ENCODE measurements at places on chromosomes 1 and 21.

GRCh38 chr1:31790641-31791091 is 25.2 kb downstream of the SPOCD1 start:
- no peak for DNase-seq

- DNase-seq = no peak
These were observed 95.7 kb downstream of the RHOU start for GRCh38 chr1:228830954-228831481.

DNA sequence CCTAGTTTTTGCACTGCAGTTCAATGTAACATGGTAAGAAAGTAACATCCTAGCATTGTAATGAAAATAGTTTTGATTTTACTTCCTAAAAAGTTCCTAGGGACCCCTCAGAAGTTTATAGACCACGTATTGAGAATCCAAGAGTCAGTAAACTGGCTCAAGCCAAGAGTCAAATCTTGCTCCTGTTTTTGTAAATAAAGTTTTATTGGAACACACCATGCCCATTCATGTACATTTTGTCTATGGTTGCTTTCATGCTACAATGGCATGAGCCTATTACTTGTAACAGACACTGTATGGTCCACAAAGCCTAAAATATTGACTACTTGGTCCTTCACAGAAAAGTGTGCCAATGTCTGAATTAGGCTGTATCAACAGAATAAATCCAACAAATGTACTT is 301.0 kb downstream of the LMO4 start:
- no peak for DNase-seq

DNA sequence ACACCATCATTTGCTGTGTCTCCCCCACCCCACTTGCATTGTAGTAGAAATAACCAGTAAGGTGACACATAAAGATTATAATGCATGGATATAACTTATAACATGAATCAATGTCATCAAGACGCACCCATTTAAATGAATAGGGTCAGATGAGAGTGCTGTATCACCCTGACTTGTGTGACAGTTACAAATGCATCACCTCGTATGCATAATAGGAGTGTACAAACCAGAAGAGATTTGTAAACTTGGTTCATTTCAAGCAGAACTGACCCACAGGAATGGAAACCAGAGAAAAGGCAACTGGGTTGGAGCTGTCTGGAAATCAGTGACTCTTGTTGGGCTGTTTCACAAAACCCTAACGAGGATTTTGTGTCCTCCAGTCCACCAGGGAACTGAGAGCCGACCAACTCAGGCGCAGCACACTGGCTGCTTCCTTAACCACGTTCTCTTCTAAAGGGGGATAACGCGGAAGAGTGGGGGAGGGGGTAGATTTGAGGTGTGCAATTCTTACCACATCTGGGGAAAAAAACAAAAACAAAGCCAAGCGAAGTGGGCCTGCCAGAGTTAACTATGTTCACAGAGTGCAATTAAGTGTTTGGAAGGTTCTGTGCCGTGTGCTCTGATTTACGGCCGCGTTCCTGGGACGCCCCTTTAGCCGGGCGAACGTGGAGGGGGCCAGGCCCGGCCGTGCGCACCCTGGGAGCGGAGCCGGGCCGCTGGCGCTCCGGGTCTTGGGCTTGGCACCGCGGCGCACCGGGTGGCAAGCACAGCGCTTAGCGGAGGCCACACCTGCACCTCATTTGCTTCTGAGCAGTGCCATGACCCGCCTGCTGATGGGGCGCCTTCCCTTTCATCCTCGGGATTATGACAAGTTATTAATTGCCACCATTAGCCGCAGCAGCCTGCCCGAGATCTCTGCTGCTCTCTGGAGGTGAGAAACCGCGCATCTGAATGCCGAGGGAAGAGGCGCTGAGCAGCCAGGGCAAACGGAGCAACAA is 248.8 kb upstream of the FOXD3 start:
- no peak for DNase-seq

GRCh38 chr1:219271818-219272535 is 98.3 kb downstream of the LYPLAL1 start:
- DNase-seq = no peak

DNA sequence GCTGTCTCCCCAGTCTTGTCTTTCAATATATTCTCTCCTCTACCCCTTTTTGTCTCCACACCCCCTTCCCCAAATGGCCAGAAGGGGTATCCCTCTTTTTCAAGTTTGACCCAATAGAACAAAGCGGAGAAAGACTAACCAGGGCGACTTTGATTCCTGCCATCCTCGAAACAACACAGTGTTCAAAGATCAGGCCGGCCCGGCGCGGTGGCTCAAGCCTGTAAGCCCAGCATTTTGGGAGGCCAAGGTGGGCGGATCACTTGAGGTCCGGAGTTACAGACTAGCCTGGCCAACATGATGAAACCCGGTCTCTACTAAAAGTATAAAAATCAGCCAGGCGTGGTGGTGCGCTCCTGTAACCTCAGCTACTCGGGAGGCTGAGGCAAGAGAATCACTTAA is 77.0 kb upstream of the IFNAR2 start:
- DNase-seq = no peak

GRCh38 chr1:207336559-207337467 is 15.3 kb downstream of the CD55 start:
- DNase-seq = no peak

- DNase-seq = no peak
These were observed 47.4 kb downstream of the CAMTA1 start for GRCh38 chr1:6832531-6833188.

DNA sequence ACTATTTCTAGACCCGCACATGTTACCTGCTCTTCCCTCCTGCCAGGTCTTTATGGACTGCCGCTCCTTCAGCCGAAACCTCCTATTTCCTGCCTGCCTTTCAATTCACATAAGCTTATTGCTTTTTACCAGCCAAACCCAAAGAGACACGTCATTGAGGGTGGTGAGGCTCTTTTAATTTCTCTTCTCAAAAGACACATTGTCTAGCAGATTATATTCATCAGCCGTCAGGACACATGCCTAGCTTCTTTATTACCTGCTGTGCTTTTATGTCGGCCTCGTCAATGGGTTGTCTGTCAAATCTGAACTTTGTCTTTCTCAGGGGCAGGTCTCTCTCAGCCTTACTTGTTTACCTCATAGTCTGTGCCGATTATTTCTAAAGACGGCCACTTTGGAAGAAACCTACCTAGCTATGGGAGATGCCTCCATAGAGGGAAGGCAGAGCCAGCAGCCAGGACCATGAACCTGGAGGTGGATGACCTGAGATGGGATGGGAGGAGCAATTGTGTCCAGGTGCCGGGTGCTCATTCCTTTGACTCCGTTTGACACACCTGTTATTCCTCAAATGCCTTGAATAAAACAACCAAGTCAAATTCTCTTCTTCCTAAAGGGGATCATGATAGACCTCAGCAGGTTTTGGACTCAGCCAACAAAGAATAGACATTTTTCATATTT is 42.0 kb downstream of the ZBTB18 start:
- no peak for DNase-seq

DNA sequence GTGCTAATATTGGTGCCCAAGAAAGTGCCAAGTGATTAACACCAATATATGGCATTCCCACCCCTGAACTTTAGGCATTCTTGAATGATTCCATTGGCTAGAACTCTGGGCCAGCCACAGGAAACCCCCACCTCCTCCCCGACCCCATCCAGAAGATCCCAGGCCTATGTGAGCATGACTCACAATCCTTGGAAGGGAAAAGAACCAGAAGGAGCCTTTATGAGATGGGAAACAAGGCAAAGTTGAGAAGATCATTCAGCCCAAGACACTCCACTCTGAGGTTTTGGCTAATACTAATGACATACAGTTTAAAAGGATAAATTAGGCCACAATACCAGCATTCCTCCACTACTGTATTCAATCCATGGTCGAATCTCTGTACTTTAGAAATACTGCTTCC is 21.8 kb downstream of the ELK4 start:
- no peak for DNase-seq

DNA sequence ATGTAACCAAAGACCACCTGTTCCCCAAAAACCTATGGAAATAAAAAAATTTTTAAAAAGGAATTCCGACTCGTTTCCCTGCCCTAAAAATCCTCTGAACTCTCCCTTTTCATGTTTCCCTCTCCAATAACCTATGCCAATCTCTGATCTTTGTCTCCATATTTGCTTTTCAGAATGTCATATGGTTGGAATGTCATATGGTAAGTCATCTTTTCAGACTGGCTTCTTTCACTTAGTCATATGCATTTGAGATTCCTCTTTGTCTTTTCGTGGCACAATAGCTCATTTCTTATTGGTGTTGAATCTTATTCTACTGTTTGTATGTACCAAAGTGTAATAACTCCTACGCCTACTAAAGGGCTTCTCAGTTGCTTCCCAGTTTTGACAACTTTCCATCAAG is 117.5 kb downstream of the BACH1 start:
- DNase-seq = no peak

DNA sequence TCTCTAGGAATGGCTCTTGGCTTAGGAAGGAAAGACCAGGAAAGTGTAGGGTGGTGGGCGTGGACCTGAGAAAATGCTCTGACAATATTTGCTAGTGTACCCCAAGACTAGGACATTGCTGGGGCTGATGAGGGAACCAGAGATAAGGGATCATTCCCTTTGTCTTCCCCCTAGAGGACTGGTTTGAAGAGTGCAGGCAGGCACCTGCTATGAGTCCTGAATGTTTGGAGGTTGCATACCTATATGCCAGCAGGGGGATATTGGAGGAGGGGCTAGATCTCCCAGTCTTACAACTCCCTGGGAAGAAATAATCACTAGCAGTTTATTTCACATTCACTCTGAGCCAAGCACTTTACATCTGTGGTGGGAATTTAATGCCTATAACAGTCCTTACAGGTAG is 6.0 kb upstream of the BCL10 start:
- no peak for DNase-seq

DNA sequence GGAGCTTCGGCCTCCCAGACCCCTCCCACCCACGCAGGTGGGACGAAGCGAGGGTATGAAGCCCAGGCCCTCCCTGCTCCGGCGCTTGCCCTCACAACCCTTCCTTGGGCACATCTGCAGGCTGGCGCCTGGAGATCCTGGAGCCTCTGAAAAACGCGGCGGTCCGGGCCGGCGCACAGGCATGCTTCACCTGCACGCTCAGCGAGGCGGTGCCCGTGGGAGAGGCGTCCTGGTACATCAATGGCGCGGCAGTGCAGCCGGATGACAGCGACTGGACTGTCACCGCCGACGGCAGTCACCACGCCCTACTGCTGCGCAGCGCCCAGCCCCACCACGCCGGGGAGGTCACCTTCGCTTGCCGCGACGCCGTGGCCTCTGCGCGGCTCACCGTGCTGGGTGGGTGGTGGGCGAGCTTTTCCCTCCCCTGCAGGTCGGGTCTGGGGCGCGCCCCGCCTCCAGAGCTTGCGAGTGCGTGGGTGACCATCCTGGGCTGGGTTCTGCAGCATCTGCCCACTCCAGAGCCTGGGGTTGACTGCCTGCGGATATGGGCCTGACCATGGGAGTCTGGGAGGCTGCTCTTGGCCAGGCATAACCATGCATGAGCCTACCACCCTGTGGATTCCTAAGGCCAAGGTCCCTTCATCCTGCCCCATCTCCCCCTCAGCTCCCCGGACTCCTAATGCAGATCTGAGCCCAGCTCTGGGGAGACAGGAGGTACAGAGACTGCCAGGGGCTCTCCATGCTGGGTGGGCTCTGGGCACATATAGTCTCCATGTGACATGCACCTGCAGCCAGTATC is 89.8 kb downstream of the TRIM11 start:
- DNase-seq = no peak

GRCh38 chr1:51926171-51926812 is 47.8 kb upstream of the NRDC start:
- no peak for DNase-seq

DNA sequence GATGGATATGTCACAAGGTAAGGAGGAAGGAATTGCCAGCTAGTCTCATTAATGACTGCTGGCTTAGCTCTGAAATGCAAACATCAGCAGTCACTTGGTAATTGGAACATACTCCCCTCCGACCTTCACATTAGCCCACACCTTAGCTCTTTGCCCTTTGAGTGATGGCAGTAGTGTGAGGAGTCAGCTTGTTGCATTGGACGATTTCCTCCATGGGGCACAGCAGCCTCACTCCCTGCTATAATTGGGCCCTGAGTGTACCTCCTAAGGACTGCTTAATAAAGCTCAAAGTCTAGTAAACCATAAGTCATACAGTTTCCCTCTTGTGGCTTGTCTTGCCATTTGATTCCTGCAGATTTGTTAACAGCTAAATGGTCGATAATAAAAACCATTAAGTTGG is 19.4 kb downstream of the METTL13 start:
- no peak for DNase-seq

DNA sequence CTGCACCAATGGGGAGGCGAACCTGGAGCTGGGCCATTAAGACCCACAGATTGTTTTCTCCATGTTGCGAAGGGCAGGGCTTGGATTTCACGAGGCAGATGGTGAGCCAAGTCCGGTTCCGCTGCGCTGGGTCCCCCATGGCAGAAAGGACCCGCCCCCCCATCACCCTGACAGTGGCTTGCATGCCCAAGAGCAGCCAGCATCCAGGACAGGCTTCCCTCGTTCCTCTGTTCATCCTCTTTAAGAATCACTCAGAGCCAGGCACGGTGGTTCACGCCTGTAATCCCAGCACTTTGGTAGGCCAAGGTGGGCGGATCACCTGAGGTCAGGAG is 15.8 kb upstream of the NPHP4 start:
- DNase-seq = no peak
